NCI-H1417 treated with DMSO at 0.1 percent for 48 hours (cell line): ENCODE measurements at places on chromosomes 16 and 17.

DNA sequence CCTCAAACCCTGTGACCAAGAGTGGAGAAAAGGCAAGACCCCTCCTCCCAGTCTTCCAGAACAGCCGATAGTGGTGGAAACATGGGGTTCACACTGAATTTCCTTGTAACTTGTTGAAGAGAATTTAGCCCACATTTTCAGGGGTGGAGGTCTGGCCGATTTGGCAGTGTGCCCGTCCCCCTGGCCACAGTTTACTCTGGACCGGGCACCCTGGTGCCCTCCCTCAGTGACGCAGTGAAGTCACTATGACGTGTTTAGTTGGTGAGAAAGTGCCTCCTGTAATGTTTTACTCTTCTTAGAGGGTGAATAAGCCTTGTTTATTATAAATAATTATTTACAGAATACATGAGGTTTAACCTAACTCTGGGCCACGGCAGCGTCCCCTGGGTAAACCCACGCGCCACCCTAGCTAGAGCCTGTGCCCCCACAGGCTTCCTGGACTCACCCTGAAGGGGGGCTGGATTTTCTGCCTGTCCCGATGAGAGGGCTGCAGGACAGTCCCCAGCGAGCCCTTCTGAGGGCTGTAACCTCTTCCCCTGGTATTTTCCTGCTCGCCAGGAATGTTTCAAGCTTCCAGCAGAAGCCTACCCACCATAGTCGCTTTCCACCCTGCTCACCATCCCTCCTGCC, 316.9 kb downstream of the SEC14L1 start:
- no peak for DNase-seq

DNA sequence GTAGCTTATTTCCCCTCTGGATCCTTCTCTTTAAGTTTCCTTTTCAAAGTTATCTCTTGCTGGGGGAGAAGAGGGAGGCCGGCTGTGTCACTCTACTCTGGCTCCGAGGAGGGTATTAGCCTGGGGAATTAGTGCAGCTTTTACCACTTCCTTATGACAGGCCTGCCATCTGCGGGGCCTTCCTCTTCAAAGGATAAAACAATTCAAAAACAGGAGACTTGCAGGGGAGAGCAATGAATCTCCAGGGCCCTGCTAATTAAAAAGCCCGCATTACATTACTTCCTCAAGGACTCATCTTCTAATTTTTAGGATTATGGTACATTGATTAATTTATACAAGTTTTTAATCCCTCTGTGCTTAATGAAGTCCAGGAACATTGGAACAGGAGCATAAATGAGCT, 190.9 kb upstream of the CDH5 start:
- no peak for DNase-seq

DNA sequence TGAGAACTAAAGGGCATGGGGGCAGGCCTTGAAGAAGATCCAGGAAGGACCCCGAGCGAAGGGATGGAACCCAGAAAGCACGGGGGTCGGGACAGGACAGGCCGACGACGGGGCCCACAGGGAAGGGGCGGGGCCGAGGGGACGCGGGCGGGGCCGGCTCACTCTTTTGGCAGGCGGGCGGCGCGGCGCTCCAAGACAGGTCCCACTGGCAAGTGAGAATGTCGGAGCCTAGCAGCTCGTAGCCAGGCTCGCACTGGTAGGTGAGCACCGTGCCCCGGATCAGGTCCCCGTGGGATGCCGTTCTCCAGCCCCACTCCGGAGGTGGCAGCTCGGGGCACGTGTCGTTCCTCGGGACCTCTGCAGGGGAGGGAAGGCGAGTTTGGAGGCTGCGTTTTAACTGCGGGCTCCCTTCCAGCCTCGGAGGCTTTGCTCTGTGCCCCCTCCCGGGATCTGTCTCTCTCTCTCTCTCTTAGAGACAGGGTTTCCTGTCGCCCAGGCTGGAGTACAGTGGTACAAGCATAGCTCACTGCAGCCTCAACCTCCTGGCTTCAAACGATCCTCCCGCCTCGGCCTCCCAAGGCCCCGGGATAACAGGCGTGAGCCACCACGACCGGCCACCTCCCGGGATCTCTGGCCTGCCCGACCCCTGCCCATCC, 13.7 kb upstream of the CDIPT start:
- no peak for DNase-seq

DNA sequence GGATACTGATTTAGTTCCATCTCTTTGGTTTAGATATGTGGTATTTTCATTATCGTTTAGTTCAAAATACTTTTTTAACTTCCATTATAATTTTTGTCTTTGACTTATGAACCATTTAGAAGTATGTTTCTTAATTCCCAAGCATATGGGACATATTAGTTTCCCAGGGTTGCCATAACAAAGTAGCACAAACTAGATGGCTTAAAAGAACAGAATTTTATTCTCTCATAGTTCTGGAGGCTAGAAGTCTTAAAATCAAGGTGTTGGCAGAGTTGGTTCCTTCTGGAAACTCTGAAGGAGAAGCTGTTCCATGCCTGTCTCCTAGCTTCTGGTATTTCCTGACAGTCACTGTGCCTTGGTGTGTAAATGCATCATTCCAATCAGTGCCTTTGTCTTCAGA, 291.5 kb upstream of the AXIN2 start:
- DNase-seq, result no peak

DNA sequence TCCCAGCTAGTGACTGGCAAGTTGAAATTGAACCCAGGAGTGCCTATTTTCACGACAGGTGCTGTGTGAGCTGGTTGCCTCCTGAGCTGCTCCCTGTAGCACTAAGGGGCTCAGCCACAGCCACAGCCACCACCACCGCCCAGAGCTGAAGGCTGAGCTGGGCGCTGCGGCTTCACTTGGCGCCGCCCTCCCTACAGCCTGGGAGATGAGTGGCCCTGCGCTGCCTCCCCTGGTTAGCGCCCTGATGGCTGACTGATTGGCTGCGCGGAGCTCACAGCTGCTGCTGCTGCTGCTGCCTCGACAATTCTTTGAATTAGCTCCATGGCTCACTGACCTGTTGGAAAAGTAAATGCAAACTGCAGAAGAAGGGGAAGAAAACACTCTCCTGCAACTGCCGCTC, 91.8 kb upstream of the TMEM132E start:
- DNase-seq, result no peak

GRCh38 chr17:51120357-51120738, 320 bp downstream of the SPAG9 start:
- no peak for DNase-seq
